ENCODE measurements at places on chromosomes 11 and 22.

- DNase-seq = no peak
These were observed 3.4 kb downstream of the PLAAT3 start for GRCh38 chr11:63610604-63611394.

- no peak for DNase-seq
These were observed 82.6 kb downstream of the MICAL3 start for GRCh38 chr22:17941471-17942406.

DNA sequence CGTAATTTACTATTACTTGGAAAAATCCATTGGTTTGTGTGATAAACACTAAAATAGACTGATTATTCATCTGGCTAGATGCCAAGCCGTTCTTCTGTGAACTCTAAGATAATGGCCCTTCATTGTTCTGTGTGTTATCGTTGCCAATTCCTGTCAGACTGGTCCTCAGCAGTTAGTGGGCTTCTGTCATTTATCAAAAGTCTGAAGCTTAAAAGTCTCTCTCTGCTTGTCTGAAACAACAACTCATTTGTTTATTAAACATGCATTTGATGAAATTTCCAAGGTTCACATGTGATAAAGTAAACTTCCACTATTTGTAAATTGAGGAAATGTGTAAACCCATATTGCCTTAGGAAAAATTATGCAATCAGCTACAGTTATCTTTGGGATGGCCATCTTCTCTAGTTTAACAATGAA, 21.1 kb upstream of the RDX start:
- no peak for DNase-seq

- DNase-seq = no peak
These were observed 844.8 kb upstream of the CHORDC1 start for GRCh38 chr11:91067666-91068065.

DNA sequence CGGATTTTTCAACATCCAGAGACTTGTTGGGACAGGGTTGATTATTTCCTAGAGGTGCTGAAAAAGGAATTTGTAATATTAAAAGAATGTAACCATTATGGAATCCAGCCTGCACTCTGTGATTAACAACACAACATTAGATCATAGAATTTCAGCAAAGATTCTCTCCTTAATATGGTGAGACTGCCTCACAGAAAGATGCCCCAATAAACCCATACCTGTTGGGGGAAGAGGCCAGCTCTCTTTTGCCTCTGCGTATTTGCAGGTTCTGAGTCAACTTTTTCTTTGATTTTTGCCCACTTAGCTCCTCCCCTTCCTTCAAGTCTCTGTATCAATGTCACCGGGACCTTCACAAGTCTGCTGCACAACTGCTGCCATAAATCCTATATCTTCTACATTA, 12.4 kb upstream of the MTMR3 start:
- DNase-seq = no peak

- no peak for DNase-seq
These were observed 11.9 kb downstream of the VSIG10L2 start for GRCh38 chr11:125957618-125958332.
